ENCODE measurements at places on chromosomes 4 and X.

- no peak for DNase-seq
Observed at GRCh38 chr4:109134268-109134667, 168.2 kb downstream of the COL25A1 start.

GRCh38 chr4:89298155-89298554 is 9.4 kb downstream of the GPRIN3 start:
- no peak for DNase-seq

- DNase-seq = no peak
Observed at GRCh38 chr4:157792716-157793115, 380.1 kb downstream of the GASK1B start.

DNA sequence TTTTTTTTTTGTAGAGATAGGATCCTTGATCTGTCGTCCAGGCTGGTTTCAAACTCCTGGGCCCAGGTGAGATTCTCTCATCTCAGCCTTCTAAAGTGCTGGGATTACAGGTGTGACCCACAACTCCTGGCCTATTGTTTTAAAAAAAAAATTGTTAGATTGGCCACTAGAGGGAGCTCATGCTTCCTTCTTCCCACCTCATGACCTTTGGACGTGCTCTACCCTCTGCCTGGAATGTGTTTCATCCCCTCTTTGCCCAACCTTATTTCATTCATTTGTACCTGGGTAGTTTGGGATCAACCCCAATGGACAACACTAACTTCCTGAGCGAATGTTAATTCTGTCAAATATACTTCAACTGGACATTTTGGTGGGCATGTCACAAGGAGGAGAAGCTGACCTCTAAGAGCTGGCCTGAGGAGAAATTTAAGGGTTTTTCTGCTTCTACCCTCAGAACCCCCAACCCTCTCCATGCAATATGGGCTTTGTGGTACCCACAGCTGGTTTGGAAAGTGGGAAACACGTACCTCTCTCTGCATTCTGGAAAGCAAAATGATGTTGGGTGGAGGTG is 6.4 kb downstream of the PPEF2 start:
- DNase-seq = no peak

DNA sequence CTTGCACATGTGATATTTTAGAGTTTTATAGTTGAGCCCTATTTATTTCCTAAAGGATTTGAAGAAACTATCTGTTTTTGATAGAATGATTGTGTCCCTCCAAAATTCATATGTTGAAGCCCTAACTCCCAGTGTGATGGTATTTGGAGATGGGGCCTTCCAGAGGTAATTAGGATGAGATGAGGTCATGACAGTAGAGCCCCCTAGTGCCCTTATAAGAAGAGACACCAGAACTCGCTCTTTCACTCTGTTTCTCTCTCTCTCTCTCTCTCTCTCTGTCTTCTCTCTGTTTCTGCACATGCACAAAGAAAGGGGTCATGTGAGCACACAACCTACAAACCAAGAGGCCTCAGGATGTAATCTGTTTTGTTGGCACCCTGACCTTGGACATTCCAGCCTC is 921.9 kb upstream of the DIAPH2 start:
- no peak for DNase-seq

GRCh38 chr4:18566970-18567799 is 545.6 kb upstream of the LCORL start:
- no peak for DNase-seq

DNA sequence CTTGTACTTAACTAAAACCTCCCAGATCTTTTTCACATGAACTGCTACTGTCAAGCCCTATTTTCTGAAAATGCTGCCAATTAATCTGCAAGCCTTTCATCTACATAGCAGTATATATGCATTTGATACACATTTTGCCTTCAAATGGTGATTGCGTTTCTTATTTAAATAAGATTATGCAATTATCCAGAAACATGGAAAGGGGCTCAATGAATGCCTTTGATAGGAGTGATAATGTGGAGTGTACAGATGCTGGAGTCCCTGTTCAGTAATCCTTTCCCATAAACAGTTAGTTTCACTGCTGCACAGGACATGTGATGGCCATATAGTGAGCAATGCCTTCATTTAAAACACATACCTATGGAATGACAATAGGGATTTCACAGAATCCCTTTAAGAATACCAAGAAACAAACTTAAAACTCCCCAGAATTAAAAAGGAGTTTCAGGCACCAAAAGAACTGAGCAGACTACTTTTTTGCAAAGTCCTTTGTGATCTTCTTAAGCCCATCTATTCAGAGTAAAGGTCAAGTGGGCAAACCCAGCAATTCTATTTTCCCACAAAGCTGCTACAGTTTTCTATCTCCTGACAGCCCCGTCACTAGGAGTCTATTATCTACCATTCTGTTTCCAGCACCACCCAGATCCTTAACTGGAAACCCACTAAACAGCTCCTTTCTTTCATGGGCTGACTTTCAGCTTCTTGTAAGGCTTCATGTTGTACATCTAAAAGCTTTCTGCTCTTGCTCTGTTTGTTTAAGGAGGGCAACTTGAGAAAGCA is 120.3 kb downstream of the UNC5C start:
- no peak for DNase-seq

- DNase-seq = no peak
Observed at GRCh38 chr4:11469650-11470437, 41.1 kb upstream of the HS3ST1 start.

- DNase-seq = no peak
Observed at GRCh38 chr4:181478656-181479055, 764.5 kb upstream of the TENM3 start.

DNA sequence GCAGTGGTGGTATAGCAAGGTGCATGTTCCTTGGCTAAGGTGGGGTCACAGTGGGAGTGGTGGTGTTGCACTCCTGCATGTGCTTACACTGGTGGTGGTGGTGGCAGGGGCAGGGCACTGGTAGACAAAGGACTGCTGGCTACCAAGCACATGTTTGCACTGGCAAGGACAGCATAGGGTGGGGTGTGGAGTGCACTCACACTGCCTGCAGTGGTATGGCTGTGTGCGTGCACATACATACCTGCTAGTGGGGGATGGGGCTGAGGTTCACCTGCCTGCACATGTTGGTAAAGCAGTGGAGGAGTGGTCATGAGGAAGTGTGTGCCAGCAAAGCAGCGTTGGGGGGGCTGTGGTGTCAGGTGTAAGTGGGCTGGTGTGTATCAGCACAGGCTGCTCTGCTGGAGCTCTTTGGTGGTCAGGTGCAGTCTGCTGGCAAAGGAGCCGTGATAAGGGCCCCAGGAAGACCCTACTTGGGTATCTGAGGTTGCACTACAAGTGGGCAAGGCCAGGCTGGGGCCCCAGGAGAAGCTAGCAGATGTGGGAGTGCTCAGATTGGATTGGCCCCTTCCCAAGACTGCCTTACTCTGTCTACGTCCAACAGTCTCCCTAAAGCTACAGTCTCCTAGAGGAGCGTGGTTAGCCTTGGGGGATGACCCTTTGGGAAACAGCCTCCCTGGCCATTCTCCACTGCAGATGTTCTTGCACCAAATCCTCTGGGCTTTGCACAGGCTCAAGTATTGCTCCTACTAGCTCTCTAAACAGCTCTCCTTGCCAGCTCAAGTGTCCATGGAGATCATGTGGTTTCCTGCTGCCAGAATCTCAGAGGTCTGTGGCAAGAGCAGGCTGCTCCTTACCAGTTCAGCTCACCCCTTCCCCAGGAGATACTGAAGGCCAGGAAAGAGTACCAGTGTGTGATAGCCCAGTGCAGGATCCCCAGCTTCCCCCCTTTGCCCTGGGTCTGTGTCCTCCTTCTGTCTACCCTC is 486.3 kb upstream of the PABPC4L start:
- no peak for DNase-seq

- no peak for DNase-seq
Observed at GRCh38 chrX:69424161-69424560, 80.0 kb upstream of the NALF2 start.

- no peak for DNase-seq
Observed at GRCh38 chr4:90842960-90843359, 715.8 kb downstream of the CCSER1 start.

- DNase-seq = no peak
Observed at GRCh38 chr4:145302725-145303124, 122.3 kb upstream of the OTUD4 start.

DNA sequence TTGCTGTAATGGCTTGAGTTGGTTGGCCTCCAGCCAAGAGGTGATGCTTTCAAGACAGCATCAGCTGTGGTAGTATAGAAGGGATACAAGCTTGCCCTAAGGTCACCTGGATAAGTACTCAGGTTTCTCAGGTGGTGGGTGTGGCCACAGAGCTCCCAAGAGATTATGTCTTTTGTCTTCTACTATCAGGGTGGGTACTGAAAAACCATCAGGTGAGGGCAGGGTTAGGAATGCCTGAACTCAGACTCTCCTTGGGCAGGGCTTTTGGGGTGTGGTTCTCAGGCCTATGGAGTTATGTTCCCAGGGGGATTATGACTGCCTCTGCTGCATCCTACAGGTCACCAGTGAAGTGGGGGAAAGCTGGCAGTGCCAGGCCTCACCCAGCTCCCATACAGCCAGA is 654.6 kb upstream of the GALNT7 start:
- DNase-seq = no peak

GRCh38 chrX:123487669-123488068 is 245.2 kb downstream of the THOC2 start:
- no peak for DNase-seq

- no peak for DNase-seq
Observed at GRCh38 chrX:153645151-153645550, 1.9 kb upstream of the DUSP9 start.

- no peak for DNase-seq
Observed at GRCh38 chrX:85084770-85085393, 81.2 kb downstream of the APOOL start.

- no peak for DNase-seq
Observed at GRCh38 chr4:32689518-32689917, 1969.3 kb downstream of the PCDH7 start.

All from activated CD8-positive, alpha-beta memory T cell treated with anti-CD3 and anti-CD28 coated beads for 1 hour (primary cell).